ENCODE measurements at places on chromosomes 5 and 9.

DNA sequence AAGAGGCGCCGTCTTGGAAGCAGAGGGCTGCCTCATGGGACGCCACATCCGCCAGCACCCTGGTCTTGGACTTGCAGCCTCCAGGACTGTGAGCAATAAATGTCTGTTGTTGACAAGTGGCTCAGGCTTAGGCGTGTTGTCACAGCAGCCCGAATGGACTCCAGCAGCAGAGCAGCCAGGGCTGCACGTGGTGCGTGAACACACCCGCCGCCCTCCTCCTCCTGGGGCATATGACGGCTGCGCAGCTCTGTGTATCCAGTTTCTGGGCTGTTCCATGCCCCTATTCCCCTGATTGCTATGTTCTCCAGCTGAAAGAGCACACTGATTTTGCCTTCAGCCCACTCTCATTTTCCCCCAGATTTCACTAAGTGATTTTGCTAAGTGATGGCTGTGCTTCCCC is 36.0 kb upstream of the CLPTM1L start:
- no peak for DNase-seq

GRCh38 chr5:66987126-66987525 is 209.5 kb downstream of the CD180 start:
- DNase-seq = no peak

DNA sequence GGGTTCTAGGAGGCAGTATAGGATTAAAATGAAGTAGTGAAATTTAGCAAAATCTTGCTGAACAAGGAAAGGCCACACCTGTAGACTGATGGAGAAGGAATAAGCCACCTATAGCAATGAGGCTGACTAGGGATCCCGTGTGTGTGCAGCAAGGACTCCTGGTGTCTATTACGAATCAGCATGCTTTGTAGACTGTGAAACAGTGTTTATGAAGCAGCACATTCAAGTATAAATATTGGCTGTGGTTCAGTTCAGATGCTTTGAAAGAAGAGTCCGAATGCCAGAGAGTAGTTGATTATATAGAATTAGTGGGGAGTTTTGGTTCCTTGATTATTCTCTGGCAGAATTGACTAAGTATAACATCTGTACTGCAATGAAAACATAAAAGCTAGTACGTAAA is 41.8 kb downstream of the CAST start:
- DNase-seq = no peak

DNA sequence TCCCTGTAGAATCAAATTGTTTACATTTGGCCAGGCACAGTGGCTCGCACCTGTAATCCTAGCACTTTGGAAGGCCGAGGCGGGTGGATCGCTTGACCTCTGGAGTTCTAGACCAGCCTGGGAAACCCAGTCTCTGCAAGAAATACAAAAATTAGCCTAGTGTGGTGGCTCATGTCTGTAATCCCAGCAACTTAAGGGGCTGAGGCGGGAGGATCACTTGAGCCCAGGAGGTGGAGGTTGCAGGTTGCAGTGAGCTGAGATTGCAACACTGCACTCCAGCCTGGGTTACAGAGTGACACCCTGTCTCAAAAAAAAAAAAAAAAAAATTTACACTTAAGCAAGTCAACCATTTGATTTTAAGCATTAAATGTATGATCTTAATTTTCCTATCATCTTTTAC is 17.5 kb upstream of the IQGAP2 start:
- DNase-seq = no peak

DNA sequence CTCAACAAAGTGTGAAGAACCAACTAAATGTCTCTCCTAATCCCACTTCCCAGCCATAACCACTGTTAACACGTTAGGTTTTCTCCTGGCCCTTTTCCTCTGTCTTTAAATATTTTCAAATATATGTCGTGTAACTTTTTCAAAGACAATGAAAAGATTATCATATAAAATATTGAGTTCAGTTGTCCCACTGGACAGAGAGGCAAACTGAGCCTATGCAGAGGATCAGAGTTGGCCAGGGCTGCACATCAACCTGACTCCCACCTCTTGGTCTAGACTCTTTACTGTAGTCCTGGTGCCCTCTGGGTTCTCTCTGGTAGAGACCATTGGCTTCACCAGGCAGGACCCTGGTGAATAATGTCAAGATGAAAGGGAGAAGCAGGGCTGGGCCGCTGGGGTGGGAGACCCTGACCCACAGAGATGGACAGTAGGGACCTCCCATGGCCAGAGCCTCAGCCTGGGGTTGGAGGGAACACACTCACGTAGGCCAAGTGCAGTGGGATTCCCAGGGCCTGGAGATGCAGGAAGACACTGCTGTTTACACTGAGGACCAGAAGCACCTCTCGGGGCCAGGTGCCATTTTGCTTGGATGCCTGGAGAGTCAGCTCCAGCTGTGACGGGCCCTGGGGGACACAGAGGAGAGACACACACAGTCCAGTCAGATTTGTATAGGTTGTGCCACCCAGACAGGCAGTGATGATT is 25.1 kb downstream of the ENG start:
- DNase-seq = no peak

- DNase-seq = no peak
Measured at GRCh38 chr9:133704711-133705181, 33.4 kb downstream of the SARDH start.

DNA sequence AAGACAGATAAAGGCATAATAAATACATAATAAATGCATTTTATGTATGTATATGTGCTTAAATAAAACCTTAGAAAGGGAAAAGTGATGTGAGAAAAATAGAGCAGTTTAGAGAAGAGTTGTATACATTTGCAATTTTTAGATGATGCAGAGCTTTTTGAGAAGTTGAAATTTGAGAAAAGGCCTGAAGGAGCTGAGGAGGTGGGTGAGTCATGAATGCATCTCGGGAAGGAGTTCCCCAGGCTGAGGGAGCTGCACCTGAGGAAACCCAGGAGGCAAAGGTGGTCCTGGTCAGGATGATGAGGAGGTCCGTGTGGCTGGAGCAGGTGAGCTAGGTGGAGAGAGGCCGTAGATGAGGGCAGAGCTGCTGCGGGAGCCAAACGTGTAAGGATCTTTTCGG is 17.4 kb upstream of the CD180 start:
- DNase-seq = no peak

GRCh38 chr5:139113892-139114291 is 84.3 kb downstream of the SIL1 start:
- DNase-seq = no peak
